AG04450 (cell line): ENCODE measurements at places on chromosomes 7 and 10.

DNA sequence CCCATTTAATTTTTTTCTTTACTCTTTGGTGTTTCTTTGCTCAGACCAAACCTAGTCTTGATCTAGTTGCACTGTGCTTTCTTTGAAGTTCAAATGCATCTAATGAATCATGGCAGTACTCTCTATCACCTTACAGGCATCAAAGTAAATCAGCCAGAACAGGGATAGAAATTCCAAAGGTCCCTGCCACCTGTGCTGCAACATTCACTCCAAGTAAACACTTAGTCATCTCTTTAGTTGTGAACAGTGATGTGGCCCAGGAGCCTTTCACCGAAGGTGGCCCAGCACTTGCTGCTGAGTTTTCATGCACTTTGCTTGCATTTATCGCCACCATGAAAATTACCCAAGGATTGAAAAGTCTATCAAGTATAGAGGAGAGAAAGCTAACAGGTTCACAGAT, 314.1 kb upstream of the ETV1 start:
- DNase-seq, result no peak

DNA sequence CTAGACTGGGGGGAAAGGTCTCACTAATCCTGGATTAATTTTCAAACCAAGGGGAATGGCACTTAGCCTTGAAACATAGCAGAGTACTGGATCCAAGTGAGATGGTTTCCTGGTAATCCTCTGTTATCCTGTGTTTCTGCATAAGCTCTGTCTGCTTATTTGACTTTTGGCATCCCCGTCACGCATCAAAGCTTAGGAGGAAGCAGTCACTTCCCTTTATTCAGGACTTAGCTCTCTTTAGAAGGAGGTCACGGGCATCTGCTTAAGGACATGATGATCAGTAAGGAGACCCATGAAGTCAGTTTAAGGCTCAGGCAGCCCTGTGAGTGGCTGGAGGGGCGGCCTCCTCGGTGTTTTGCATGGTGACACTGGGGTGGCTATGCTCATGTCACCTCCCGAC, 30.0 kb downstream of the TSPAN15 start:
- DNase-seq, result no peak

DNA sequence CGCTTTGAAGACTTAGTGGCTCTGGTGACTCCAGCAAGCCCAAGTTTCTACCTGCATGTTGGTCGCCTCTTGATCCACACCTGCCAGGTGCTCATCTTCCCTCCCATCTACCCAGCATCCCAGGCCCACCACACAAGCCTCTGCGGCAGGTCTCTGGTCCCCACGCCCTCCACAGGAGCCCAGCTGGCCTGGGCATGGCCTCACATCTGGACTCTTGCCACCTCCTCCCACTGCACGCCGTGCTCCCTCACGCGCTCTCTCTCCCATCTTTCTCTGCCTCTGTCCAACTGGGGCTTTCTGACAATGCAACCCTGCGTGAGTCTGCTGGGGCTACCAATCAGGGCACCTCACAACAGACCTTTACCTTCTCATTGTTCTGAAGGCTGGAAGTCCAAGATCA, 50.2 kb upstream of the FGFR2 start:
- no peak for DNase-seq

DNA sequence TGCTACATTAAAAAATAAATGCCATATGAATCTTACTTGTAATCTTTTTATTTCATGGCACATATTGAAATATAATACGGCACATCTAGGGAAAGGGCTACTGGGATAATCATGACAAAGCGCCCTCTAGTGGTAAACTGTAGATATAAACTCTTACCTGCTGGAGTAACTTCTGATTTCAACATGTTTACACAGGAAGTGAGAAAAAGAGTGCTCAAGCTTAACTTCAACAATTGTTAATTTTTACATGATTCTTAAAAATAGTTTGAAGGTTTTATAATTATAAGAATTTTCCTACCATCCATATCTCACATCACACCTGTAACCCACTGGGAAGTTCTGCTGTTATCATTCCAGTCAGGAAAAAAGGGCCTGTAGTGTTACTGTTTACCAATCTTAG, 2.0 kb upstream of the HEPACAM2 start:
- DNase-seq, result peak; percentile 23

DNA sequence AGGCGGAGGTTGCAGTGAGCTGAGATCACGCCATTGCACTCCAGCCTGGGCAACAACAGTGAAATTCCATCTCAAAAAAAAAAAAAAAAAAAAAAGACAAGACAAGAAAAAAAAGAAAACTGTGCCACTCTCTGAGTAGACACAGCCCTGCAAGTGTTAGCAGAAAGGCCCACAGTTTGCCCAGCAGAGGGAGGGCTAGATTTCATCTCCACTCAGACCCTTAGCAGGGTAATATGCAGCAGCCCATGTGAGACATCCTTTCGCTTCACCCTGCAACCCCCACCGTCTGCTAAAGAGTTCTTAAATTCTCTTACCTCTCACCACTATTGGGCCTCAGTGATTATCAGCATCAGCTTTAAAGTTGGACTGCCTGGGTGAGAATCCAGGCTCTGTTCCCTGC, 38.2 kb downstream of the CTNNA3 start:
- no peak for DNase-seq

- no peak for DNase-seq
Observed at GRCh38 chr10:115829521-115830205, 443.3 kb downstream of the GFRA1 start.

GRCh38 chr10:44993226-44993921, 7.3 kb upstream of the ZNF22 start:
- no peak for DNase-seq

DNA sequence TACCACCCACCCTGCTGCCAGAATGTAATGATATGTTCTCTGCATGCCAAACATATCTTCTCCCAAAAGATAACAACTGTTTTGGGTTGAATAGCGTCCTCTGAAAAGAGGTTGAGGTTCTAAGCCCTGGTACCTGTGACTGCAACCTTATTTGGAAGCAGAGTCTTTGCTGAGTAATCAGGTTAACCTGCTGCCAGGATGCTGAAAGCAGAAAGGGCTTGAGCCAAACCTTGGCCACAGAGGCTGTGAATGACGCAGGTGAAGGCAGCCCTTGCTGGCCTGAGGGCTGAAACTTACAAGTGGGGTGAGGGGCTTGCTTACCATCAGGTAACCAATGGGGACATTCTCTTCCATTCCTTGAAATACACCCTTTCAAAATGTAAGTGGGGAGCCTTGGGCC, 151.8 kb upstream of the RHEB start:
- DNase-seq, result no peak

DNA sequence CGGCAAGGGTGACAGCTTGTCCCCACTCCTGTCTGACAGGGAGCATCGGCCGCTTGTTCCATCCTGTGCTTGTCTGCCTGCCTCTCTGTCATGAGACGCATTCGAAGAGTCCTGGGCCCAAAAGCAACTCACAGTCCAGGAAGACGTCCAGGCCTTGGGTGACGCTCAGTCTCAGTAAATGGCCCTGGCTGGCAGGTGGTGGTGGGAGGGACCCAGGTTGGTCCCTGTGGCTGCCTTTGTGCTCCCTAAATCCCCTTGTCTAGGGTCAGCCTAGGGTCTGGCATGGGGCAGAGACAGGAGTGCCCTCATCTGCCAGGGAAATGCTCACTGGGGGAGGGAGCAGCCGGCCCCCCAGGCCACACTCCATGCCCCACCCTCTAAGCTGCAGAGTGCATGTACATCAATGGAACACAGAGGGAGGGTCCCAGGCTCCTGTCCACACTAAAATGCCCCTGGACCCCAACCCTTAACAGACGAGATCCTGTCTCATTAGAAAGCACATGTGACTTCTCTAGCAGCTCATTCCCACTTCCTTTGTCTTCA, 295.2 kb upstream of the ZNF32 start:
- no peak for DNase-seq

- no peak for DNase-seq
Observed at GRCh38 chr7:37973915-37974314, 53.5 kb downstream of the EPDR1 start.

- DNase-seq, result no peak
Observed at GRCh38 chr7:134313543-134313942, 3.2 kb downstream of the SLC35B4 start.

- DNase-seq, result no peak
Observed at GRCh38 chr7:70303780-70304179, 705.5 kb downstream of the AUTS2 start.

GRCh38 chr7:12738665-12739064, 51.2 kb downstream of the ARL4A start:
- DNase-seq, result no peak

DNA sequence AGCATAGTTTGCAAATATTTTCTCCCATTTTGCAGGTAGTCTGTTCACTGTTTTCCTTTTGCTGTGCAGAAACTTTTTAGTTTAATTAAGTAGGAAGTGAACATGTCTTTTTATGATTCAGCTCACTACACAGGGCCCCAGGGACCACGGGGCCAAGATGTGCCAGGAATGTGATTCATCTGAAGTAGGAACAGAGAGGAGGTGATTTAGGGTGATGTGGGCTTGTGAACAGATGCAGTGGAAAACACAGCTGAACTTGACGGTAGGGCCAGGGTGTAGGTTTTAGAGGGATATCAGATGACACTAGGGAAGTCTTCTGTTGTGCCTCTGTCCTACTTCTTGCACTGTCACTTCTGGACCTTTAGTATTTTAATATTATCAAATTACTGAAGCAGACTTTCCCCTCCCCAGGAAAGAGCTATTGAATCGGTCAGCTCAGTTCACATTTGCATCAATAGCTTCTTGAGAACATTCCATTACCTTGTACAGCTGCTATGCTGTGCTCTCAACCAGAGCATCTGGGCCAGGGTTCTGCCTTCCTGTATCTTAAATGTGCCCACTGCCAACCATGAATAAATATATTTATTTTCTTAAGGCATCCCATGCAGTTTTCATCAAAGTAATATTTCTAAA, 96.9 kb downstream of the OSBPL3 start:
- DNase-seq, result peak; percentile 33

DNA sequence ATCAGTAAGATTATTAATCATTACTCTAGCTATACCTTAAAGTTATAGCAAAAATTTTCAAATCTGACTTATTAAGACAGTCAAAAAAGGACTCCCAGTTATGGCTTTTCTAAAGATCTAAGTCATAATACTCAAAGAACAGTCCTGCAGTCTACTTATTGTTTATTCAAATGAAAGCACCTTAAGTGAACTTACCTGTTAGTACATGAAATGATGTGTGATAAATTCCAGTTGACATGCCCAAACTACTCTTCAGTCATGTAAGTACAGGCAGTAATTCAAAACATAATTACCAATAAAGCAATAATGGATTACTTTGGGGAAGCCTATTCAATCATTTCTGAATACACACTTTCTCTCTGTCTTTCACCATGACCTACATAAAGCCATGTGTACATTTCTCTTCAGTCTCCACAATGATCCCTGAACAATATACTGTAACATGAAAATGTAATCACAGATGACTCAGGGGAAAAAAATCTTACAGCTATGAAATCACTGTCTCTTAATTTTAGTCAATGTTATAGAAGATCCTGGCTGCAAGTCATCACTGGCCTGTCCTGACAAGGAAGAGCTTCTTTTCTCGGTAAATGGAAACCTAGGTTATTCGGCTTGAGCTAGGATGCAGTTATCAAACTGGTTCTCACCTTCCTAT, 420.7 kb upstream of the LRRTM3 start:
- no peak for DNase-seq

DNA sequence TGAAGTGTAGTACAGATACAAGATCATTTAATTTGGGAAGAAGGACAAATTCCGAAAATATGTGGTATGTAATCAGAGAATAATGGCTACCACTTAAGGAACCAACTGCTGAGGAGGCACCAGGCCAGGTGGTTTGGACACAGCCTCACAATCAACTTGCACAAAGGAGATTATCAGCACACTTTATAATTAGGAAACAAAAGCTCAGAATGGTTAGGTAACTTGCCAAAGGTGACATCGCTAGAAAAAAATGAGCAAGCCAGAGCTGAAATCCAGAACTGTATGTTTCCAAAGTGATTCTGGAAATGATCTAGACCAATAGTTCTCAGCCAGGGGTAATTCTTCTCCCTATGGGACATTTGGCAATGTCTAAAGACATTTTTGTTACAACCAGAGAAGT, 36.6 kb downstream of the ERCC6 start:
- DNase-seq, result no peak

- peak; percentile 97 for DNase-seq
Observed at GRCh38 chr10:110357252-110357780, 52.6 kb upstream of the SMNDC1 start.

- DNase-seq, result no peak
Observed at GRCh38 chr10:11257440-11258090, 239.9 kb downstream of the CELF2 start.

GRCh38 chr7:157893535-157894044, 556.8 kb downstream of the DNAJB6 start:
- DNase-seq, result no peak

GRCh38 chr10:97463363-97464132, 17.6 kb downstream of the ZDHHC16 start:
- no peak for DNase-seq

GRCh38 chr10:53331460-53331859, 558.9 kb upstream of the MBL2 start:
- no peak for DNase-seq

- DNase-seq, result no peak
Observed at GRCh38 chr10:79159141-79159651, 90.4 kb downstream of the ZMIZ1 start.

DNA sequence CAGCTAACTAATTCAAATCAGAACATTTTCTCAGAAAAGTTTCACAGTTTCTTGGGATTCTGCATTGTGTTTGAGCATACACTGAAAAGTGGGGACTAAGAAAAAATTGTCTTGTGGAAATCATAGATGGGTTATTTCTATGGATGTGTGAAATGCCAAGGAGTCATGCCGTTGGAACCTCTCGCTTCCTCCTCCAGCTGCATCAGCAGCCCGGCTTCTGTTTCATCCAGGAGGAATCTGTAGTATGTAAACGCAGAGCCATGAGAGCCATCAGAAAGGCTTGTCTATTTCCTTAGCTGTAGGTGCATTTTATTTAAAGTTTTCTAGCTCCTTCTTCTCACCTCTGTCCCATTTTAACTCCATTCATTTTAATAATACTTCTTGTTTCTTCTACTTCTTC, 1144.1 kb downstream of the GATA3 start:
- peak; percentile 62 for DNase-seq

- no peak for DNase-seq
Observed at GRCh38 chr7:26153241-26153822, 1.3 kb downstream of the NFE2L3 start.

- DNase-seq, result no peak
Observed at GRCh38 chr7:116421298-116421697, 78.2 kb upstream of the CAV2 start.

GRCh38 chr7:47814905-47815613, 133.2 kb downstream of the PKD1L1 start:
- no peak for DNase-seq
